Jurkat, Clone E6-1 (cell line): ENCODE measurements at places on chromosomes 11 and 22.

DNA sequence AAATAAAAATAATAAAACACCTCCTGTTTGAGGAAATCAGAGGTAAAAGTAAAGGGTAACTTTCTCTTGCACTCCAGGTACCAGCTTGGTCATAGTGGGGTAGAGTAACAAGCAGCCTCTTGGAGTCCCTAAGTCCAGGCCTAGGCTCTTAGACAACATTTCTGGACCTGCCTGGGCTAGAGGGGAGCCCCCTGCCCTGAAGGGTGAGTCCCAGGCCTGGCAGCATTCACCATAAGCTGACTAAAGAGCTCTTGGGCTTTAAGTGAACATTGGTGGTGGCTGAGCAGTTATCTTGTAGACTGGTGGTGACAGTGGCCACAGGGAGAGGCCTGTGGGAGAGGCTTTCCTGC, 18.6 kb upstream of the OR56A3 start:
- no peak for DNase-seq

DNA sequence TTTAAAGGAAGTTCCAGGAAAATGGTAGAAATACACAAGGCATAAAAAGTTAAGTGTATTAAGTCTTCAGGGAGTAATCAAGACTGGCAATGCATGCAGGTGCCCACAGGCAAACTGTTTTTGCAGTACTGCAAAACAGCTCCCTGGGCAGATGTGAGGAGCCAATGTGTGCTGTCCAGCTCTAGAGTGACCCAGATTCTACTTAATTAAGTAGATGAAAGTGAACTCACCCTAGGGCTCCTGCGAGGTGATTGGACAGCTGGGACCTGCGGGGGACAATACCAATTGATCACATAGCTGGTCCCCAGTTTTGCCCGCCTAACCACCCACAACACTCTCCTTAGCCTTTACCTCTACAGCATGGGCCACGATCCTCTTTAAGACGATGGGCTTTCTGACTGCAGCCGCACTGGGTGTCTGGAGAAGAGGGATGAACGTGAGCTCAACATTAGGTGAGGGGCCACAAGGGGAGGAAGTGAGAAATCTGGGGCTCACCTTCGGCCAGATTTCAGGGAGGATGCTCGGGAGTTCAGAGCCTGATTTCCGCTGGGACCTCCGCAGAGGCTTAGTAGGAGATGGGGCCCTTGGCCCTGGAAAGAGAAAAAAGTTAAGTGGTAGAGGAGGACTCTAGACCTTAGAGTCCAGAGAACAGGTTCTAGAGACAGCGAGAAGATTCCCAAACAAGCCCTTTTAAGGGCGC, 556 bp downstream of the CDCA5 start:
- no peak for DNase-seq

GRCh38 chr11:23480736-23481135, 620.5 kb upstream of the CCDC179 start:
- no peak for DNase-seq

DNA sequence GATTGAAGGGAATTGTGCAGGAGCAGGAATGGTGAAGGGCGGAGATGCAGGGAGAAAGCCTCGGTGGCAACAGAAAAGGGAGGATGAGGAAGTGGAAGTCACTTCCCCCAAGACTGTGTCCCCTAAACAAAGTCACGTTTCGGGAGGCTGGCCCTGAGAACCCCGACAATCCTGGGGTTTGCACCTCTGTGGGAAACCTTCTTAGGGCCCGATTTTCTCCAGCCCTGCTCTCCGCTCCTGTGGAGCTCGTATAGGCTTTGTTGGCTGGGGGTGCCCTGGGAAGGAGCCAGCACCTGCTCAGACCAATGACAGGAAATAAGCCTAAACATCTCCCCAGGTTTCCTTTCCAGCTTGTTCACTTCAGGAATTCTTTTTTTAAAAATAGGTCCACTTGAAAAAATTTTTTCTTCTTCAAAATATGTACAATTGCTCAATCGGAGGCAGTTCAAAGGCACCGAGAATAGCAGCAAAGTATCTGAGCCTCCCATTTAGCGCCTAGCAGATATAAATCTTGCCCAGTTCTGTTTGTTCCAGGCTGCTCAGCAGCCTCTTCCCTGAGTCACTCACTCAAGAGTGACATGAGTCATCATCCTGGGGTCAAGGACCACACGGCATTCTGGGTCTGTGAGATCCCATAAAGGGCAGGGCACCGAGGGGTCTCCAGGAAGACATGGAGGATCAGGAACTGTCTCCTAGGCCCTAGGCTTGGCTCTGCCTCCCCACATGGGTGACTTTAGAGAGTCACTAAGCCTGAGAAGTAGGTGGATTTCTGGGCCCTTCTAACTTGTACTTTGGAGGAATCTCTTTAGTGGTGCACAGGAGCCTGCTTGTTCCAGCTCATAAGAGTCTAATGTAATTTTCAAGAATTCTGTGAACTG, 34.0 kb downstream of the IRAG1 start:
- no peak for DNase-seq

- DNase-seq, result no peak
Measured at GRCh38 chr22:22574361-22574760, 15.3 kb upstream of the PRAME start.

DNA sequence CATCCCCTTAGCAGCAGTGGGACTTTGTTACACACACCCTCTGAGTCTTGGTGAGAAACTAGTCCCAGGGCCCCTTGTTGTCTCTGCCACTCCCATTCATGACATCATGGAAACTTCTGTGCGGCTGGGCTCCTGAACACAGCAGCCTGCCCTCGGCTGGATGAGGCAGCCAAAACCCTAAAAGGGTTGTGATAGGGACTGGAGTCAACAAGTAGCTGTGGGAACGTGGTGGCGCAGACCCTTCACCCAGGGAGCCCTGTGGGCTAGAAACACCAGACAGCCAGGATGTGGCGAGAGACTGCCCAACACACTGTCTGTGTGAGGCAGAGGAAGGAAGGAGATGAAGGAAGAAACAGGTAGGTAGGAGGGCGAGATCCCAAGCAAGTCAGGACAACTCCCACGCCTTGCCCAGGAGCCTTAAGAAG, 3.9 kb downstream of the CD3D start:
- DNase-seq, result peak; percentile 96

DNA sequence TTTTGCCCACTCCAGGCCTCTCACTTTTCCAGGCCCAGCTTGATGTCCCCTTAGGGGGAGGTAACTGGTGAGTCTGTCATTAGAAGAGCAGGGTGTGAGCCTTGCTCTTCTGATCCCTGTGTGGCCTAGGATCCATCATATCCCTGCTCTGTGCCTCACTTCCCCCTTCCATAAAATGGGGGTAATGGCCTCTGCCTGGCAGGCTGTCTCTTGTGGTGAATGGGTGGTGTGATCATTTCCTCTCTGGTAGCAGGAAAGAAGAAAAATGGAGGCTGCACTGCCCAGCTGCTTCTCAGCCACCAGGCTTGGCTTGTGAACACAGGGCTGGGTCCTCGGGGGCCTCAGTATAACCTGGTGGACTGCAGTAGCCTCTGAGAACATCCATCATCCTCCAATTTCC, 5.6 kb downstream of the ARHGEF17 start:
- DNase-seq, result no peak

- no peak for DNase-seq
Measured at GRCh38 chr22:36580846-36581245, 51.9 kb upstream of the EIF3D start.

GRCh38 chr11:11389238-11389637, 36.2 kb upstream of the CSNK2A3 start:
- no peak for DNase-seq

- DNase-seq, result no peak
Measured at GRCh38 chr22:26295563-26296126, 126.4 kb downstream of the SEZ6L start.

GRCh38 chr22:25147642-25147928, 52.1 kb upstream of the CRYBB3 start:
- DNase-seq, result no peak

GRCh38 chr11:79481795-79482194, 41.0 kb upstream of the TENM4 start:
- no peak for DNase-seq

GRCh38 chr22:19663821-19664355, 50.4 kb upstream of the SEPTIN5 start:
- DNase-seq, result no peak

GRCh38 chr11:131534611-131535010, 164.2 kb downstream of the NTM start:
- no peak for DNase-seq

DNA sequence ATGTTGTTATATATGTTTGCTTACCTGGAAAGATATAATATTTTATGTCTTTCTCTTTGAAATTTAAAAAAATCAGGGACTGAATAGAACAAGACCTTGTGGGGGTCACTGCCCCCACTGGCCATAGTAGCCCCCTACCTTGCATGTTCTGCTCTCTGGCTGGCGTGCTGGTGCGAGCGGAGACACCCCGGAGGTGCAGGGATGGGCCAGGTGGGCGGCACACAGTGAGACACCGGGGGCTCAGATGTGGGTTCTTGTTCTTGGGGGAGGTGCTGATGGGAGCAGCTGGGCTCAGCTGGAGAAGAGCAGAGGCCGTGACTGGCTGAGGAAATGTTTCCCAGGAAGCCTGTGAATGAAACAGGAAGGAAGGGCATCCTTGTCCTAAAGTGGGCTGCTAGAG, 20.2 kb downstream of the GAB4 start:
- peak; percentile 45 for DNase-seq

DNA sequence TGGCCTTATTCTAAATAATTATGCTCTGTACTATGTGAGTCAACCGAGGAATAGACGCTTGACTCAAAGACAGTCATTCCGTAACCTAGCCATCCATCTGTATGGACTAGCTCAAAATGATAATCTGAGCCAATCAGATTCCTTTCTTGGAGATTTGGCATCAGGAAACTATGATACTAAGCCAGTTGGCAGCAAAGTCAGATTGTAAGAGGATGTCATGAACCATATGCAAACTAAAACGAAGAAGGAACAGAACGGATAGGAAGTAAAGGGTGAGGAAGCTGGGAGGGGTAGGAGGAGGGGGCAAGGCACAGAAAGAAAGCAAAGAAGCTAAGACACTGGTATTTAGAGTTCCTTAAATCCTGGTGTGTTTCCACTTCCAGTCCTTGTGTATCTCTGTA, 10.7 kb upstream of the SESN3 start:
- no peak for DNase-seq

DNA sequence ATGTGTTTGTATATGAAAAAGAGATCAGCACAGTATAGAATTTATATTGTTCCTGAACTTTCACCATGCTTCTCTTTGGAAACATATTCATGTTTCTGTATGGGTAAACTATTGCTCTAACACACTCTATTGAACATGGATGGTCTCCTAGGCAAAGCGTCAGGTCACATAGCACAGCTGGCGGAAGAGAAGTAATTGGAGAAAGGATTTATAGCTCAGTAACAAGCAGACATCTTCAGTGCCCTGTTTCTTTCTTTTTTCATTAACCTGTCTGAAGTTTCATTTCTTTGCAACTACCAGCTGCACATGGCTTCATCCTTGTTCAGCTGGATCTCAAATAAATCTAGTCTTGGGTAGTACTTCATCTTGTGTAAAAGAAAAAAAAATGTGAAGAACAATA, 84.4 kb upstream of the TRPC6 start:
- DNase-seq, result no peak

DNA sequence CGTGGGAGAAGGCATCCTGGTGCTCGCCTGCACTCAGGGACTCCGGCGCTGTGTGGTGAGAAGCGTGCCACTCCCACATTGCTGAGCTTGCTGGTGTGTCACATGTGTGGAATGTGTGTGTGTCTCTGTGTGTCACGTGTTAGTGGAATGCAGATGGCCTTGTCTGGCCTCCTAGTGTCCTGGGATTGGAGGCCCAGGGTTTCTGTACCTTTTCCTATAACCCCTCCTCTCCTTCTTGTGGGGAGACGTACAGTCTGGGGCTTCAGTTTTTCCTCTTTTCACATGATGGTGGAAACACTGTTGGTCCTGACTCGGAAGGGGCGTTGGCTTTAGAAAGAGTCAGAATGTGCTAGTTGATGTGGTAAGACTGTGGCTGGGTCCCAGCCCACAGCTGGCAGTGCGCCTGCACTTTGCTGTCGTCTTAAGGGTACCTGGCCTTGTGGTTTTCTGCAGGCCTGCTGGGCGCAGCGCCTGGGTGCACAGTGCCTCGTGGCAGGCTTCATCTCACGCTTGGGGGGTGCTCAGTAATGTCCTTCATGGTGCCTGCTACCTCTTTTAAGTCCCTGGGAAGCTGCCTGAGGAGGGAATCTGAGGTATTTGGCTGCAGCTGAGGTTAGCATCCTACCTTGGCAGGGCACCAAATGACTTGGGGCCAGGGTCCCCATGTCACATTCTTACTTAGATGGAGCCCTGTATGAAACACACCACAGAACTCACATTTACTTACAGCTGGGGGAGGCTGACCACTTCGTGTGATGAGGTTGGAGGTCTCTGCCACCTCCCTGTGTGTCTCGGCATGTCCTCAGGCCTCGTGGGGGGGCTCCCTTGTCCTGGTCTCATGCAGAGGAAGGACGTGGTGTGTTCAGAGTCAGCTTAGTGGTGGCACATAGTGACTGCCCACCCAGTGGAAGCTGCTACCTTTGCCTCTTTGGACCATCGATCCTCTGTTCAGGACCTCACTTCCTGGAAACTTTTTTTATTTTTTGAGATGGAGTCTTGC, 61.9 kb downstream of the MED15 start:
- DNase-seq, result peak; percentile 94

DNA sequence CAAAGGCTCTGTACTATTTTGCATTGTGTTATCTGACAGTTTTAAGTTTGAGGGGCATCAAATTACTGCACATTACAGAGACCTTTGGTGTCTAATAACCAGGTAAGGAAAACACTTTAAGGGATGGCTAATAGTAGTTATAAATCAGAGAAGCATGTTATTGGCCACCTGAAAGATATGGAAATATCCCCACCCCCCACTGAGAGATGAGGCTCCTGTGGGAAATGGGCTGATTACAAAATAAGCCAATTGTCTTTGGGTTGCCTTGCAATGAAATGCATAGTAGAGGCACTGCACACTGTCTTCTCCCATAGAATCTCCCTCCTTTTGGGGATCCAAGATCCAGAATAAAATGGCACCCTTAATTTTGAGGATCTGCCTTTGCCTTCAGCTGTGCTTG, 91.0 kb downstream of the IGLL5 start:
- no peak for DNase-seq

DNA sequence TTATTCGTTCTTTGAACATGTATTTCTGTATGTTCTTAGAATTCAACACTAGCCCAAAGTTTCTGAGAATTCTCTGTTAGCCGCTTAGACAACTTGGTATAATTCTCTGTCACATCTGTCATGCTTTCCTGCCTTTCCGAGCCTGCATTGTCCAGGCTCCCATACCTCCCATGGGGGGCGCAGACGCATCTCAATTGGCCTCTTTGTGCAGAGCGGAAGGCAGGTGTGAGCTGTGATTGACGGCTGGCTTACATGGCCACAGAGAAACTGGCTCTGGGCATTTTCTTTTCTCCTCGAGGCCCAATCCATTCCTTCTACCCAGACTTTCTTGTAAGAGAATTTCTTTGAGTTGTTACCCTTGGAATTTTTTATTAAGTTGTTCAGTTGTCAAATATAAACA, 132.7 kb upstream of the SESN3 start:
- DNase-seq, result no peak

GRCh38 chr11:70497536-70498075, 99.3 kb downstream of the CTTN start:
- no peak for DNase-seq

GRCh38 chr11:79512706-79513469, 72.1 kb upstream of the TENM4 start:
- no peak for DNase-seq

- DNase-seq, result no peak
Measured at GRCh38 chr11:124380585-124380984, 3.7 kb downstream of the OR8B2 start.
